ENCODE measurements at places on chromosomes 6 and 20. TPM values are rescaled to one million over a fixed set of nuclear protein-coding genes. Genes with fewer than 3 reads are reported as not detected.

The NECAB3 gene
- 25.5 TPM for total RNA-seq

The ARMC12 gene
- total RNA-seq = 0.57 TPM

The HDGFL1 gene
- total RNA-seq = not detected

The OPRL1 gene
- 1.4 TPM for total RNA-seq

The SH3BGRL2 gene
- total RNA-seq = 15.0 TPM

The ZBTB22 gene
- 17.0 TPM for total RNA-seq

The SIRPB2 gene
- 13.3 TPM for total RNA-seq

The MOXD1 gene
- 2.0 TPM for total RNA-seq

The LINC00237 gene
- total RNA-seq = not detected

The KCNQ5 gene
- 4.0 TPM for total RNA-seq
